ENCODE measurements at places on chromosomes 11 and 22.

DNA sequence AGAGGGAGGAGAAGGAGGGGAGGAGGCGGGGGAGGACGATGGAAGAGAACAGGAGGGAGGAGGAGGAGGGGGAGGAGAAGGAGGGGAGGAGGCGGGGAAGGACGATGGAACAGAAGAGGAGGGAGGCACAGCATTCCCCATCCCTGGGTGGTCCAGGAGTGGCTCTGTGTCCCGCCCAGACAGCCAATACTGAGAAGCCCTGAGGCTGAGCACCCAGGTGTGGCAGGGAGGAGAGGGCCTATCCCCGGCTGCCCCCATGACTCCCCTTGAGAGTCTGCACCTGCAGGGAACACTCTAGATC, 717 bp downstream of the MRGPRE start:
- no peak for DNase-seq

DNA sequence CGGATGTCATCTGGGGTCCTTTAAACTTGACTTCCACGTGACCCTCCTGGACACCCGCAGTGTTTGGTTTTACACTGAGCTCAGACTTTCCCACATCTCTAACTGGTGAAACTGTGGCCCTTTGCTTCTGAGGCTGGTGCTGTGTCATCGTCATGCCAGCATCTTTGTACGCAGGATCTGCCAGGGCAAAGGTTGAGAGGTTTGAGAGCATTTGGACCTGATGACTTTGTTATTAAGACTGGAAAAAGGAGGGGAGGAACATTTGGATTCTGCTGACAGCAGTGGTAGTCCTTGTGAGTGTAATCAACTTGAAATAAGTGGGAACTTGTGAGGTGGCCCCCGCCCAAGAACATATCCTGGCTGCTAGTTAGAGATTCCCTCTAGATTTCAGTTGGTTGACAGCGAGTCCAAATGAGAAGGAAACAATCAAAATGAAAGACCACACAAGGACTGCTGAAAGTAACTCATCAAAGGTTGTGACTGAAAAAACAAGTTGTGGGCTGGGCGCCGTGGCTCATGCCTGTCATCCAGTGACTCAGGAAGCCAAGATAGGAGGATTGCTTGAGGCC, 102.5 kb downstream of the KIAA1671 start:
- DNase-seq: no peak

DNA sequence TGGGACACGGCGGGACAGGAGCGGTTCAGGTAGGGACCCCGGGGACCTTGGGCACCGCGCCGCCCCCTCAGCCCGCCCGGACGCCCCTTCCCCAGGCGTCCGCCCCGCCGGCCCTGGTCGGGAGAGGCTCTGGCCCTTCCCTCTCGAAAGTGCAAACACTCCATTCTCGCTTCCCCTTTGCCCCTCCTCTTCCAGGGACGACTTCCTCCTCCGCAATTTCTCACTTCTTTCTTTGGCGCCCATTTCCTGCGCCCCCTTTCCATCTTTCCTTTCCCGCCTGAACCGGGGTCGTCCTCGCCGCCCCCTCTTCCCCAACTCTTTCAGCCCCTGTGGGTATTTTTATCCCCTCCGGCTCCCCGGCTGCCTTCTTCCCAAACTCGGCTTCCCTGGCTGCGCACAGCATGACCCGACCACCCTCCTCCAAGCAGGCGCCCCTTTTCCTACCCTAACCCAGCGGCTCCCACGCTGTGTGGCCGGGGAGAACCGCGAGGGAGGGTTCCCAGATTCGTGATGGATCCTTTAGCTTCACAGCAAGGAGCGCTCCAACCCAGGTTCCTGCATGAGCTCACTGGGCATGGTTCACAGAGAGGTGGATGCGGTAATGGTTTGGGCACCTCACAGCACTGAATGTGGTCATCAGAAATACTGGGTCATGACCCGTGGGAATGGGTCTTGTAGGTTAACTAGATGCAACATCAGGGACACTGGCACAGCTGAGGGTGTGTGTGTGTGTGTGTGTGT, 689 bp downstream of the RAB39A start:
- DNase-seq: peak; percentile 51

GRCh38 chr11:83361831-83362230, 75.7 kb upstream of the CCDC90B start:
- DNase-seq: no peak

GRCh38 chr11:102229510-102230123, 87.7 kb upstream of the BIRC3 start:
- DNase-seq: no peak

DNA sequence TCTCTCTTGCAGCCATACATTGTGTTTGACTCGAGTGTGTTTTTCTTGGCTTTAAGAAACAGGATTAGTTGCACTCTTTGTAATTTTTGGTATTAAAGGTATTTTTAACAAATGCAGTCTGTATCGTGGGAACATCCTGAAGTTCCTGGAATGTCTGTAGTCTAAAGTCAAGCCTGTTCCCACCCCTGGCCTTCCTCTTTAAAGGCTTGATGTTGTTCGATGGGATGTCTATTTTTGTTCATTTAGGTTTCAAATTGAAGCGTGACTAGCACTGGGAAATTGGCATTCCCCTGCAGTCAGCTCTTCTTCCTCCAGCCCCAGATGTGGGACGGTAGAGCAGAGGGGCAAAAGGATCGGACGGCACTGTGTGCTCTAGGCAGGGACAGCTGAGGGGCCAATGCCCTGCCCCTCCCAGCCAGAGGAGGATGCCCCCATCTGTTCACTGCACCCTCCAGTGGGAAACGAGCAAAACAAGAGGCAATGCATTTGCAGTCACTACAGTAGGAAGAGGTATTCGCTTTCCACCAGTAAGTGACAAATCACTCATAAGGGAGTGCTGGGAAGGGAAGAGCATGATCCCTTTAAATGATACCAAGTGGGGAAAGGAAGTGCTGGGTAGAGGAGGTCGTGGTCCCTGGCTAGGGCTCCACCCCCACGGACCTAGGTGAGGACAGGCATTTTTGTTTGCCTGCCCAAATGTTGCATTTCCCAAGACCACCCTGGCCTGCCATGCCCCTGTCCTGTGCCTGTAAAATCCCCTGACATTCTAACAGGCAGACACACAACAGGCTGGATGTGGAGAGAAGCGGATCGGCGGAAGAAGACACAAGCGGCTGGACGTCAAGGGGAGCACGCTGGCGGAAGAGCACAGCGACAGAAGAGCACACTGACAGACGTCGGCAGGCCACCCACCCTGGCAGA, 47.4 kb upstream of the SEPTIN5 start:
- no peak for DNase-seq

DNA sequence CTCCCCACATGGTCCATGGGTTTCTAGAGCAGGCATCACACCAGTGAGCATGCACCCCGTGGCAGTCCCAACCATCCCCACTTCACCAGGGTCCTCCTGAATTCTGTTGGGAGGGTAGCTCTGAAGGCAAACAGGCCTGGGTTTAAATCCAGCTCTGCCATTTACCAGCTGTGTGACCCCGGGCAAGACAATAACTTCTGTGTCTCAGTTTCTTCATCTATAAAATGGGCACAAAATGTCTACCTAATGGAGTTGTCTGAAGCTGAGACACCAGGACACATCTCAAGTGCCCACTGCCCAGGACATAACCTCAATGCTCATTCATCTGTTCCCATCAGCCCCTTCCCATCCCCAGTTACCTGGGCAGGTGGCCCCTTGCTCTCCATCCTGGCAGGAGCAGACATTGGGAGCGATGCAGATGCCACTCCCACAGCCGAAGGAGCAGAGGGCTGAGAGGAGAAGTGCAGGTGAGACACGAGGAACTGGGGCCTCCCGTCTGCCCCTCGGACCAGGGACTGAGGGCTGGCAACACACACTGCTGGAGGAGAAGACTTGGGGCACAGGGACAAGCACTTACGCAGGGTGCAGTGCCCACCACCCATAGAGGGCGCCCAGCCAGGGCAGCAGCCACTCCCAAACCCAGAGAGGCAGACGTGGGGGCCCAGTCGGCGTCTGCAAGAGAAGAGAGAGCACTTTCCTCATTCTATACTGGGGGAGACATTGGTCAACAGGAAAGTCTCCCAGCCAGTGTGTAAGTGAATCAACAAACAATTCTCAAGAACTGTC, 4.0 kb downstream of the VWCE start:
- DNase-seq: no peak

- no peak for DNase-seq
These were observed 1493.6 kb downstream of the BRD1 start for GRCh38 chr22:48333816-48334735.

GRCh38 chr11:131522851-131523250, 152.4 kb downstream of the NTM start:
- DNase-seq: no peak

GRCh38 chr11:79906164-79906563, 465.3 kb upstream of the TENM4 start:
- no peak for DNase-seq

GRCh38 chr11:30830681-30831080, 244.5 kb upstream of the MPPED2 start:
- DNase-seq: no peak

DNA sequence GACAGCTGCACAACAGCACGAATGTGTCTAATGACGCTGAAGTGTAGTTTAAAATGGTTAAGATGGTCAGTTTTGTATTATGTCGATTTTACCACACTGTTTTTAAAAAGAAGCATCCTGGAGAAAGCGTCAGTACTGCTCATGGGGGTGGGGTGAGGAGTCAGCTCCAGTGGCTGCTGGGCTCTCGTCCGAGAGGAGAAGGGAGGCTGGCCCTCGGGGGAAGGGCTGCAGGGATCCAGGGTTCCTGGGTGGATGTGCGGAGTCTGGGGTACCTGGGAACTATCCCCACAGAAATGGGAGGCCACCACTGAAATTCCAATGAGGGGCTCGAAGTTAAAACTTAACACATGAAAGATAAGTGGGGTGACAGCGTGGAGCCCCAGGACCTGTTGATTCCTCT, 11.9 kb downstream of the C11orf21 start:
- DNase-seq: no peak

GRCh38 chr11:88484873-88485621, 147.5 kb upstream of the CTSC start:
- peak; percentile 14 for DNase-seq

- no peak for DNase-seq
These were observed 6.9 kb downstream of the OR10V1 start for GRCh38 chr11:59706518-59707285.

GRCh38 chr11:78977009-78977408, 402.3 kb upstream of the NARS2 start:
- DNase-seq: no peak

- DNase-seq: peak; percentile 91
These were observed 906 bp downstream of the CCDC90B start for GRCh38 chr11:83285151-83285770.

- DNase-seq: peak; percentile 66
These were observed 14.1 kb downstream of the MIAT start for GRCh38 chr22:26671317-26672059.

DNA sequence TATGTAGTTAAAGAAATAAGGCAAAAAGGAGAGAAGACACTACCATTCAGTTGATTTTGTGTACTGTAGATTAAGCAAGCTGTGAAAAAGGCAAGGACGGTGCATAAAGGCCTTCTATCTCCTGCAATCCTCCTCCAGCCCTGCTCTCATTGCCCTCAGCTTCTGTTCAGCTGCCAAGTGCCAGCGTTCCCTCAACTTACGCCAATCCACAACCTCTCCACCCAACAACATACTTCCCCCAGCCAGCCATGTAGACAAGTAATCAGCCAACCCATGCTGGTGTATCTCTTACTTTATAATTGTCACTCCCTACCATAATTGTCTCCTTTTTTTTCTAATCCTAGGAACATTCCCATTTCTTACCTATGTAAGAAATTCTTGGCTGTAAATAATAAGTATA, 30.1 kb upstream of the ANO5 start:
- DNase-seq: no peak

DNA sequence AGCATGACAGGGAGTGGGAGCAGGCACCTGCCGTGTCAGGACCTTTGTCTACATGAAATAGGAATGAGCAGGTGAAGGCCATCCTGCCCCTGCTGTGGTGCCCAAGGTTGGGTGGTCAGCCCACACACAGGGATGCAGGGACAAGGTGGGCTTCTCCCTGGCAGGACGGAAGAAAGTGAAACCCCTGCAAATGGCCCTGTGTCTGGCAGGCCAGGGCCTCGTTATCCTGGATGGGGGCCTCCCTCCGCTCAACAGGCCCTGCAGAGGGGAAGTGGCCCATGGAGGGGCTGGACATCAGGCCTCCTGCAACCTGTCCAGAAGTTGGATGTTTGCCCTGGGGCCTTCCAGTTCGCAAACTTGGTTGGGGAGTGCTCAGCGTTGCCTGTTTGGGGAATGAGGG, 14.9 kb downstream of the TOB2 start:
- no peak for DNase-seq

- DNase-seq: peak; percentile 39
These were observed 20.8 kb upstream of the ZBED5 start for GRCh38 chr11:10878408-10879214.

DNA sequence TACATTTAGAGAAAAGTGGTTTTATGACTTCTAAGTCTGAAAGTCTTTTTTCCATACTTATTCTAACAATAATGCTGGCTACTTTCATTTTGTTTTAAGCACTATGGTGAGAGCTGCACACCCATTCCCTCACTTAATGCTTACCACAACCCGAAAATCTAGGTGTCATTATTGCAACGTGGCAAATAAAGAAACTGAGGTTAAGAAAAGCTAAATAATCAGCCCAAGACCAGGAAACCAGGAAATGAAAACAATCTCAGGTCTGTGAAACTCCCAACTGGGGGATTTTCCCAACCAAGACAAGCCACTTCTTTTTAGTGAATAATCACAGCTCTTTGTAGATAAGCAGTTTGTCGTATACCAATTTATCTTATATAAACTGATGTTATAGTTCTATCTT, 126.3 kb downstream of the SLC1A2 start:
- DNase-seq: no peak

DNA sequence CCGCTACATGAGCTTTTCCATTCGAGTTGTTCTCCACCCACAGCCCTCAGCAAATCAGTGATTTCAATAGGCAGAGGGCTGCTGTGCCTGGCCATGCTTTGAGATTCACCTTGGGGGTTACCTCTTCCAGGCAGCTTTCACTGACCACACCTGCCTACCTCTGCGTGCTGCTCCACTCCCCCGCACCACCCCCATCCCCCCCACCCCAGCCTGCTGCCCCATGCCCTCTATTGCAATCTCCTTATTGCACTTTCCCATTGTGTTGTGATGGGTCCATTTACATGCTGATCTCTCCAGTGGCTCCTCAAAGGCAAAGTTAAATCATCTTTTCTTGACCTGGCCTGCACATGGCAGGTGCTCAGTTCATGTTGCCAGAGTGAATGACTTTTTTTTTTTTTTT, 18.0 kb upstream of the POLA2 start:
- no peak for DNase-seq

DNA sequence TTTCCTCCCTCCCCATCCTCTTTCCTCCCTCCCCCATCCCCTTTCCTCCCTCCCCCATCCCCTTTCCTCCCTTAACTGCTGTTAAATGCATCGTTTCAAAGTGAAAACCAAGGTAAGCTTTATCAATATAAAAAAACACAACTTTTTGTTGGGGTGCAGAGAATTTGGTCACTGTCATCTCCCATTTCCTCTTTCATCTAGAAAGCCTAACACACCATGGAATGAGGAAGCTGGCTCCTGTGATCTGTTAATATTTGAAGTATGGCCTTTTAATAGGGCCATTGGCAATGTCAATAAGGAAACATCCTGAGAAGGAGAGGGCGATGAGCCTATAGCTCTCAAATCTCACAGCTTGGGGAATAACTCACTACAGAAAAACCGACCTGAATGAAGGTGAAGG, 7.0 kb downstream of the EXPH5 start:
- DNase-seq: no peak

GRCh38 chr11:46529095-46529905, 64.5 kb downstream of the AMBRA1 start:
- peak; percentile 75 for DNase-seq

GRCh38 chr11:7506243-7506642, 7.6 kb upstream of the PPFIBP2 start:
- DNase-seq: no peak

- peak; percentile 52 for DNase-seq
These were observed 6.5 kb downstream of the MSANTD2 start for GRCh38 chr11:124793466-124794278.

GRCh38 chr11:105490333-105490732, 119.5 kb upstream of the GRIA4 start:
- DNase-seq: no peak
